ENCODE measurements at places on chromosomes 3 and 15. TPM values are rescaled to one million over a fixed set of nuclear protein-coding genes. Genes with fewer than 3 reads are reported as not detected.

The BTLA gene
- total RNA-seq, result not detected

The CYP1A2 gene
- not detected for total RNA-seq

The TRIP4 gene
- 5.6 TPM for total RNA-seq

The DNAJC13 gene
- 29.4 TPM for total RNA-seq

The NME9 gene
- total RNA-seq, result not detected

All from ascending aorta (tissue), 2 donors.